H7 (cell line): ENCODE measurements at places on chromosomes 13 and 19. TPM values are rescaled to one million over a fixed set of nuclear protein-coding genes. Genes with fewer than 3 reads are reported as not detected.

Gene HCST
- 2.4 and 2.8 TPM in 2 replicates for total RNA-seq

Gene SHISA7
- 0.04 and 0.07 TPM in 2 replicates for total RNA-seq

Gene PALM3
- total RNA-seq: 8.1 and 9.4 TPM in 2 replicates

DNA sequence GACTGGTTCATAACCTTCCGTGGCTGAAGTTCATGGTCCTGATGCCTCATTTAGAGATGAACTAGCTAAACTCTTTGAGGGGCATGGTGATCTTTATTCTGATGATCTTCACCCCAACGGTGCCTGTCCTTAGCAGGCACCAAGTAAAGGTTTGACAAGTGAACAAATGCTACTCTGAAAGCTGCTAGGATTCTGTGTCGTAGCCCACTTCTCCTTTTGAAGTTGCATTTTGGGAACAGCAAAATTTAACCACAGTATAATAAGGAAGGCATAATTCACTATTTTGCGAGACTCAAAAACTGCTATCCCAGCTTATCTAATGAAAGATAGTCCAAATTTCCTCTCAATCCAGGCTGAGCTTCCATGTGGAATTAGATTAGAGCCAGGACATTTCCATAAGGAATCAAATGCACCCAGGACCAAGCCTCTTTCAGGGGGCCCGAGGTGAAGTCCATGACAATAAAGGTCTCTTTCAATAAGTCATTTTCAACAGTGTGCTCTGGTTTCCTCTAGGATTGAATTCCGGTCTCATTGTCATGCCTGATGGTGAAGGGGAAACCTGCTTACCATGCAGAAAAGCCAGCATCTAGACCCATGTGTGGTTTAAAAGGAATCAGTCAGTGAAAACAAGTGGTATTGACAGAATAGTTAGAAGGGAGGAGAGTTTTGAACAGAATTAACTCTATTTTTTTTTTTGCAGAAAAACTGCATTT, 23.1 kb downstream of the SIAH3 start:
- DNase-seq: peak; percentile 62

- no peak for DNase-seq
These were observed 22.9 kb downstream of the SLC7A1 start for GRCh38 chr13:29572575-29572974.

GRCh38 chr13:24040835-24041234, 119.7 kb upstream of the SPATA13 start:
- DNase-seq: peak; percentile 75

DNA sequence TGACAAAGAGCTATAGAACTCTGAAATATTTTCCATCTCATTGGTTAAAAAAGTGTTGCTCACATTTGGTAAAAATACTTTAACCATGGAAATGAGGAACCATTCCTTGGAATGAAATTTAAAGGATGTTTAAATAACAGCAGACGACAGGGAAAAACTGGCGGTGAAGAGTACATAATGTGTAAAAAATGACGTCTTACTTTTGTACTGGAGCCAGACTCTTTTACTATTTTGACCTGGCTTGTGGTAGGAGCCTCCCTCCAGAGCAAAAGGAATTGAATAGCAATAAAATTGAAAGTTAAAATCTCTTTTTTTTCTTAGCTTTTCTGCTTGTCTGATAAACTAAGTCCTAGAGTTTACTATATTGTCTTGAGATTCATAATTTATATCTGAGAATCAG, 426.2 kb upstream of the KLHL1 start:
- DNase-seq: no peak

- DNase-seq: peak; percentile 79
These were observed 160.1 kb downstream of the KDM4B start for GRCh38 chr19:5128936-5129389.
